Esophagus squamous epithelium (tissue), 5 donors: ENCODE measurements at places on chromosomes 16 and 17. TPM values are rescaled to one million over a fixed set of nuclear protein-coding genes. Genes with fewer than 3 reads are reported as not detected.
A peak's percentile ranks its signal among the peaks of the same experiment; 100 is the strongest.

DNA sequence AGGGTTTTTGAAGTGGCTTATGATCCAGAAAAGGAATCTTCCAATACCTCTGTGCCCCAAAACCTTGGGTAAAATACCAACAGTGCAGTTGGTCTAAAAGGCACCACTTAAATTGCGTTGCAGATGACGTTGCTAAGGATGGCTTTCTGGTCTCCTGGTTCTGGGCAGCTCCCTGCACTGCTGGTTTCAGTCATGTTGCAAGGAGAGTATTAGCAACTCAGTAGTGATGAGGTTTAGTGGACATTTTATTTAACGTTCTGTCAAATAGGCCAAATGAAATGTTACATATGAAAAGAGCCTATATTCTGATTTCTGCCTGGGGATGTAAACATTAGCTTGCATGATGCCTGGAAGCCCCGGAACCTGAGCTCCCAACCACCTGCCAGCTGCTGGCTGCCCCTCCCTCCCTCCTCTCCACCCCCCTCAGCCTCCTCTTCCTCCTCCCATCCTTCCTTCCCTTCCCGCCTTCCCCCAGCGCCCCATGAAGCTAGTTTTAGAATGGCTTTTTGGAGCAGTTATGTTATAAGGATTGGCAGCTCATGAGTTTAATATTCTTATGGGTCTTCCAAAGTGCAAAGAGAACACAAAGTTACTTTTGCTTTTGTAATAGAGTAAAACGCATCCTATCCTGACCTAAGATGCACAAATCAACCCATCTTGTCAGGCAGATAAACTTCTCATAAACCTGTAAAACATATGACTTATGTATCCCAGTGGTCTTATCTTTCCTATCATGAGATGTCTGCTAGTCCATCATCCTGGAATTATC, 20.7 kb downstream of the CD7 start:
- peaks cover 90% of the 10 kb centered on the region for H3K4me1 ChIP-seq
- H3K4me3 ChIP-seq, result peak overlapping the region; percentile 47
- no peak for DNase-seq
- H3K27ac ChIP-seq, result peak overlapping the region; percentile 89
- peaks cover 20% of the 10 kb centered on the region for H3K27me3 ChIP-seq

- H3K27me3 ChIP-seq, result no peaks in the 10 kb centered on the region
- peaks cover 4% of the 10 kb centered on the region for H3K36me3 ChIP-seq
- H3K4me1 ChIP-seq, result peaks cover 16% of the 10 kb centered on the region
- H3K27ac ChIP-seq, result no peak overlapping the region
Observed at GRCh38 chr17:82018152-82018988, 4.3 kb downstream of the CENPX start.

DNA sequence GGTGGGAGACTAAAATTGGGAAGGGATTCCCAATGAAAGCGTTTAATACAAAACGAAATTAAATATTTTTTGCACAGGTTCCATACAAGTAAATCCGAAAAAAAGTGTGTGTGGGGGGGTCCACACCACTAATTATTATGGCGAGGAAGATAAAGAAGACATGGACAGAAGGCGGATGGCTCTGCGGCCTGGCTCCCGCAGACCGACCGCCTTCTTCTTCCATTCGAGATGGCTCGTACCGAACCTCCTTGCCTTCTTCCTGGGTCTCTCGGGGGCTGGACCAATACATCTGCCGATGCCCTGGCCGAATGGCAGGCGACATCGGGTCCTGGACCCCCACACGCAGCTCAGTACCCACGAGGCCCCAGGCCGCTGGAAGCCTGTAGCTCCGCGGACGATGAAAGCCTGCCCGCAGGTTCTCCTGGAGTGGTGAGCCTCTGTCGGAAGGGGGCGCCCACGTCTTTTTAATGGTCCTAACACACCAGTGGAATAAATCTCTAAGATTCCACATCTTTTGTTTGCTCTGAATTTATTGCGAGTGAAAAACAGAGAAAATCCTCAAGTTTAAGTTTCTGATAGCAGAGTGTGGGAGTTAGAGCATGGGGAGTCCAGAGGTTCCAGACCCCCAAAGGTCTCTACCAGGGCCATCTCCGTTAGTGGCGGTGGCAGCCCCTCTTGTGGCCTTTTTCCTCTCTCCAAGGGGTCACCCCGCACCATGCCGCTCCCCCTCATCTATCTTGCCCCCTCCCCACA, 1.4 kb downstream of the PRAC2 start:
- no peak overlapping the region for H3K27ac ChIP-seq
- no peaks in the 10 kb centered on the region for H3K36me3 ChIP-seq

Gene IL17C
- 2.4 TPM for total RNA-seq

GRCh38 chr16:81485824-81486539, 41.4 kb downstream of the CMIP start:
- H3K4me3 ChIP-seq, result no peak overlapping the region
- no peaks in the 10 kb centered on the region for H3K36me3 ChIP-seq
- peak overlapping the region; percentile 70 for H3K27ac ChIP-seq
- H3K4me1 ChIP-seq, result peaks cover 51% of the 10 kb centered on the region
